ENCODE measurements at places on chromosomes 2 and 18.

DNA sequence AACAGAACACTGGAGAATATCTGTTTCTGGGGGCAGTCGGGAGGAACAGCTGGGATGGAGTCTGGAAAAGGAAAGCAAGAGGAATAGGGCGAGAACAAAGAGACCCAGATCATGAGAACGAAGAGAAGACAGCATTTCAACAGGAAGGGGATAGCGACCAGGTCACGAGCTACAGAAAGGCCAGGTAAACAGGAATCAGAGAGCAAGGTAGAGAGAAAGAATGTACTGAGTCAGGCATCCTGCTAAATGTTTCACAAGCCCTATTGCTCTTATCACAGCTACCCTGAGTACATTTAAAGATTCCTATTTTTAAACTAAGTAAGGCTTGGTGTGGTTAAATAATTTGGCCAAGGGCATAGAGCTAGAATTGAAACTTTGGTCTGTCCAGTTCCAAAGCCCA is 254.9 kb upstream of the RAB12 start:
- no peak for DNase-seq
- H3K4me1 ChIP-seq: no peaks in the 10 kb centered on the region
- no peaks in the 10 kb centered on the region for H3K36me3 ChIP-seq
- H3K27me3 ChIP-seq: no peaks in the 10 kb centered on the region

DNA sequence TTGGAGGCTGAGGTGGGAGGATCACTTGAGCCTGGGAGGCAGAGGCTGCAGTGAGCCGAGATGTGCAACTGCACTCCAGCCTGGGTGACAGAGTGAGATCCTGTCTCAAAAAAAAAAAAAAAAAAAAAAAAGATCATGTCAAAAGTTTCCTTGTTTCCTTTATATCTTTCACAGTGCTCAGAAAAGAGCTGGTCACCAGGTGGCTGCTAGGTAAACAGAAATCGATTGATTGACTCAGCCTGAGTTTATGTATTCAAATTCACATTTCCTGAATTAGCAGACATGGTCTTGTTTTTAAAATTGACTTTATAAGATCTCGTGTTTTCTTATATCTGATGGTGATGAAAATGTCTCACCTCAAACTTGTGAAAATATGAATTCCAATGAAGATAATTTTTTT is 261.8 kb upstream of the FANCL start:
- no peak for DNase-seq
- H3K36me3 ChIP-seq: no peaks in the 10 kb centered on the region
- no peaks in the 10 kb centered on the region for H3K4me1 ChIP-seq
- no peaks in the 10 kb centered on the region for H3K27me3 ChIP-seq

DNA sequence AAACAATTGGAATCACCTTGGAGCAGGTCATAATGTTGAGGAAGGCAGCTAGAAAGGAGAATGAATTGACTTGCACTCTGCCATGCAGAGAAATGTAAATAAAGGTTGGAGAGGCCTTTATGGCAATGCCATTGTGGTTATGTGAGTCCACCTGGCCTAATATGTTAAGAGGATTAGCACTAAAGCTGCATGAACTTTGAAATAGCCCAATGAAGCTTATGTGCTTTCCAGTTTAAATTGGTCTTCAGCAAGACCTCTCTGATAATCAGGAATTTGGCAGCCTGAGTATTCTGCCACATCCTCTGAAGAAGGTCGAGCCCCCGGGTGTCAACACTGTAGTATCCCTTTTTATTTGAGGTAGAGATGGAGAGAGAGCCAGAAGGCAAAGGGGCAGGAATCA is 464.9 kb downstream of the CDH2 start:
- DNase-seq: no peak
- no peaks in the 10 kb centered on the region for H3K36me3 ChIP-seq
- H3K27ac ChIP-seq: no peak overlapping the region
- H3K27me3 ChIP-seq: no peaks in the 10 kb centered on the region
- H3K4me1 ChIP-seq: no peaks in the 10 kb centered on the region

- H3K4me3 ChIP-seq: no peak overlapping the region
- H3K27ac ChIP-seq: no peak overlapping the region
- no peaks in the 10 kb centered on the region for H3K27me3 ChIP-seq
- H3K4me1 ChIP-seq: no peaks in the 10 kb centered on the region
Measured at GRCh38 chr18:60563082-60563481, 190.5 kb upstream of the MC4R start.

DNA sequence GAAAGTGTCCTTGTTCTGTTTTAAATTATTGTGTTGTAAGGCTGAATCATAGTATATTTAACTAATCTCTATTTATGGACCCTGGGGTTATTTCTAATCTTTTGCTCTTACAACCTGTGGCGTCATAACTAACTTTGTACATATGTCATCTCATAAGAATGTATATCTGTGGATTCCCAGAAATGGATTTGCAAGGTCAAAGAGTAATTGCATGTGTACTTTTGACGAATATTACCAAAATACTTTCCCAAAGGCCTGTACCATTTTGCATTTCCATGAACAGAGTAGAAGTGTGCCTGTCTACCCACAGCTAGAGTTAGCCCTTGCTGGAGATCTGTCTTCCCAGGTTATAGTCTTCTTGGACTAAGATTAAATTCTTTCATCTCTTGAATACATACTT is 42.8 kb downstream of the SEMA4F start:
- H3K27ac ChIP-seq: no peak overlapping the region
- no peaks in the 10 kb centered on the region for H3K36me3 ChIP-seq
- no peaks in the 10 kb centered on the region for H3K27me3 ChIP-seq
- no peak for DNase-seq

- H3K36me3 ChIP-seq: no peaks in the 10 kb centered on the region
- H3K27me3 ChIP-seq: no peaks in the 10 kb centered on the region
- H3K4me3 ChIP-seq: no peak overlapping the region
- H3K4me1 ChIP-seq: no peaks in the 10 kb centered on the region
- no peak for DNase-seq
Measured at GRCh38 chr2:34316788-34317187, 717.7 kb upstream of the FAM98A start.

DNA sequence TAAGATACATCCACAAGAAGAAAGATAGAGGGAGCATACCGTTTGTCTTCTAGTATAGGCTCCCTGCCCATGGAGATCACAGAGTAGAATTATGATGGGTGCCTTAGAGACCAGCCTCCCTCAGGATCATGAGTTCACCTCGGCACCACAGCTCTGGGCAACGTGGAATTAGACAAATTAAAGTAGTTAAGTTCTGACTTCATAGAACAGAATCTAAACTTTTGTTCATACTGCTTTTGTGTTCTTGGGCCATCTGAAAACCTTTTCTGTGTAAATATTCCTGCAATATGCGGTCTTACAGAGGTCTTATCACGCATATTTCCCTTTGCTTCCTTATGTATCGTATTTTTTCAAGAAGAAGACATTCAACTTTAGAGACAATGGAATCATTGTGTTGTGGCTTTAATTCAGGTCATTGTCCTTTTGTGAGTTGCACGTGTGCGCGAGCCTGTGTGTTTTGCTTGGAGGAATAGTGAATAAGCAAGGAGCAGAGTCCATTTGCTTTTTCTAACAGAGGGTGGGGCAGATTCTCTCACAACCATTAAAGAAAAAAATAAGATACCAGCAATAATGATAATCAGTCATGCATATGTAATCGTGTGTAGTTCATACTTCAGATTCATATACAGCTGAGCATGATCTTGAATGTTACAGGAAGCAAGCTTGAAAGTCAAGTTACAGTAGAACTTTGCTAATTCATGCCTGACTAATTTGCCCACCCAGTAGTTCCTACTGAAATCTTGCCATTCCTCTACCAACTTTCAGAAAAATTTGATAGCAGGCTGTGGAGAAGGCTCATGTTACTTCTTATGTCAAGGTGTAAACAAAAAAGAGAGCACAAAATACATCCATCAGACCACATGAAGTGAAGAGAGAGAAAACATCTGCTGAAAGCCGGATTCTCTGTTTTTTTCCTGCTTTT is 243.6 kb downstream of the NEDD4L start:
- H3K27me3 ChIP-seq: no peaks in the 10 kb centered on the region
- H3K4me3 ChIP-seq: no peak overlapping the region
- DNase-seq: no peak
- no peaks in the 10 kb centered on the region for H3K36me3 ChIP-seq

- no peak overlapping the region for H3K27ac ChIP-seq
- H3K36me3 ChIP-seq: no peaks in the 10 kb centered on the region
- H3K27me3 ChIP-seq: no peaks in the 10 kb centered on the region
Measured at GRCh38 chr18:7637269-7637668, 70.2 kb downstream of the PTPRM start.

- H3K4me3 ChIP-seq: no peak overlapping the region
- no peaks in the 10 kb centered on the region for H3K4me1 ChIP-seq
Measured at GRCh38 chr2:84701880-84702279, 179.0 kb downstream of the TRABD2A start.

- H3K36me3 ChIP-seq: no peaks in the 10 kb centered on the region
- H3K27ac ChIP-seq: no peak overlapping the region
- H3K4me3 ChIP-seq: no peak overlapping the region
Measured at GRCh38 chr2:195352581-195352980, 304.4 kb upstream of the SLC39A10 start.

DNA sequence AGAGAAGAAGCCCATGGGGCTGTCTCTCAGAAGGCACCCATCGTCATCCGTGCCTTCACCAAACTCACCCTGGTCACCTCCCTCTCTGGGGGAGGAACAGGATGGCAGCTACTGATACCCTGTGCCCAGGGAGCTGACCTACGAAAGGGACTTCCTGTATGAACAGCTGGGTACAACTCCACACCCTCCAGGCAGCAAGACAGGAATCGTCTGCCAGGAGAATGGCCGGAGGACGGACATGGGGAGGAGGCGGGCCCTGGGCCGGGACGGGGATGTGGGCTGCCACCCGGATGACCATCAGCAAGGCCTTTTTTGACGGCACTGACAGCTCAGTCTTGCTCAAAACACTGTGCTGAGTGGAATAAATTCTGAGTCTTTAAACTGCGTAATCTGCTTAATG is 243.6 kb downstream of the HDAC4 start:
- H3K4me1 ChIP-seq: no peaks in the 10 kb centered on the region
- no peak overlapping the region for H3K27ac ChIP-seq
- H3K36me3 ChIP-seq: peaks cover 79% of the 10 kb centered on the region
- H3K27me3 ChIP-seq: no peaks in the 10 kb centered on the region
- no peak for DNase-seq

DNA sequence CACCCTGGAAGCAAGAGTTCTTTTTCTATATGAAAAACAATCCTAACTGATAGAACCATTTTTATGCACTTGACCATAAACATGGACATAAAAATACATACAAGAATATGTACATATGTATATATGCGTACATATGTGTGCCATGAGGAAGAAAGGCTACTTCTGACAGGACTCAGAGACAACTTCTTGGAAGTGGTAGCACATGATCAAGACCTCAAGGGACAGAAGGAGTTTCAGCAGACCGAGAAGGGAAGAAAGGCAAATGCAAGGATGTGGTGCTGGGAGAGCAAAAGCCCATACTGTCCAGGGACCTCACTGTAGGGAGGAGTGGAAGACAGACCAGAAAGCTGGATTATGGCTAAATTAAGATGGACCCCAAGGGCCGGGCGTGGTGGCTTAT is 11.4 kb upstream of the NPAS2 start:
- no peaks in the 10 kb centered on the region for H3K4me1 ChIP-seq
- no peak overlapping the region for H3K27ac ChIP-seq
- no peak overlapping the region for H3K4me3 ChIP-seq
- no peaks in the 10 kb centered on the region for H3K36me3 ChIP-seq
- DNase-seq: no peak

GRCh38 chr2:150167711-150168110 is 319.8 kb downstream of the RND3 start:
- no peak overlapping the region for H3K4me3 ChIP-seq
- no peak for DNase-seq
- H3K27ac ChIP-seq: no peak overlapping the region
- no peaks in the 10 kb centered on the region for H3K36me3 ChIP-seq
- no peaks in the 10 kb centered on the region for H3K4me1 ChIP-seq
- no peaks in the 10 kb centered on the region for H3K27me3 ChIP-seq

DNA sequence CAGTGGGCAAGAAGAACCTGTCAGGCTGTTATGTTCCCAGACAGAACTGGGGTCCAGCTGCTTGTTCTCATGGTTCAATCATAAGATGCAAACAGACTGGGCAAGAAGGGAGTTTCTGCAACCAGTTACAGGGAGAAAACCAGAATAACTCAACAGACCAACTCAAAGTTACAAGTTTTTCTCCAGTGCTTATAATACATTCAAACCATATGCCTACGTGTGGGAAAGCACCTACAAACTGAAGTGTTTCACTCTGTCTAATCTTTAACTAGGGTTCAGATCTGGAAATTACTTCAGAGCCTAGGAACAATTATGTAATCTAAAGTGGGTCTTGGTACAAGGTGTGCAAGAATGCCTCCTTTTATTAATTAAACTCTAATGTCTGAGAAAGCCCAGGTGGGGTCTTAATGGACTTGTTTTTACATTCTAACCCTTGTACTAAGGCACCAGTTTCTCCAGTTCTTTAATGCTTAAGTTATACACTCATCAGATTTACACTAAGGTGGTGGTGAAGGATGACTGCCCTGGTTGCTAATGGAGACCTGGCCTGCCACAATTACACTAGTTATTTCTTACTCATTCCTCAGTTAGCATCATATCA is 951.9 kb downstream of the TSN start:
- no peak for DNase-seq
- H3K27me3 ChIP-seq: no peaks in the 10 kb centered on the region
- no peaks in the 10 kb centered on the region for H3K4me1 ChIP-seq

DNA sequence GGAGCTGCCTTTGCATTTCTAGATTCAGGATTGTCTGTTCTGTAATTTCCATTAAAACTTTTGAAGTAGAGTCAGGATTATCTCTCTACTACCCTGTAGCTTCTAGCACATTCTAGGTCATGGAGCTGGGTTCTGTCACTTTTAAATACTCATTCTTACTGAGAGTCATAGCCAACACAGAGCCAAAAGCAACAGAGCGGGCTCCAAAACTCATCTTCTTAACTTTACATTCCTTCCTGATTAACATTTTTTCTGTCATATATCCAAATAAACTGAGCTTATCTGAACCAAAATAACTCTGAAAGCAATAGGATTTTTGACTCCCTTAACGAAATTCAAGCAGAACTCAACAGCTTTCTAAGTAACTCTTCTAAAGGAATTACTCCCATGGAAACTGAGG is 12.9 kb downstream of the PREPL start:
- H3K4me3 ChIP-seq: no peak overlapping the region
- H3K36me3 ChIP-seq: peaks cover 30% of the 10 kb centered on the region
- H3K4me1 ChIP-seq: no peaks in the 10 kb centered on the region
- H3K27me3 ChIP-seq: no peaks in the 10 kb centered on the region
- no peak for DNase-seq

GRCh38 chr2:188701836-188702235 is 272.3 kb upstream of the COL3A1 start:
- no peak overlapping the region for H3K27ac ChIP-seq
- H3K27me3 ChIP-seq: no peaks in the 10 kb centered on the region
- H3K4me3 ChIP-seq: no peak overlapping the region
- no peaks in the 10 kb centered on the region for H3K4me1 ChIP-seq

DNA sequence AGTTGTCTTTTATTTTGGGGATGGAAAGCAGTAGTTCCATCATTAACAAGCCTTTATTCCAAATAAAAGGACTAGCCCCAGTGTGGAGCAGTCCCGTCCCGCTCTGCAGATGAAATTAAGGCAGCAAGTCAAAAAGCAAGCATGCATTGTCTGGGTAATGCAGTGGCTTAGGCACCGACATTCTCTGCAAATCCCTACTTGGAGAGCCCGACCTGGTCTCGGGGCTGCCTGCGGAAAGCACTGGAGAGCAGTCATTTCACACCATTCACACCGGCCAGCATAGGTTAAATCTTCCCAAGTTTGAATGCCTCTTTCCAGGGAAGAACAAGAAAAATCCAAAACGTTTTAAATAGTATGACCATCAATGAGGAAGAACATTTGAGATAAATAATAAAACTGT is 24.4 kb upstream of the RAB12 start:
- DNase-seq: no peak
- H3K36me3 ChIP-seq: no peaks in the 10 kb centered on the region
- H3K27me3 ChIP-seq: no peaks in the 10 kb centered on the region

GRCh38 chr2:13858626-13859025 is 773.9 kb upstream of the LRATD1 start:
- no peaks in the 10 kb centered on the region for H3K27me3 ChIP-seq
- DNase-seq: no peak
- no peaks in the 10 kb centered on the region for H3K36me3 ChIP-seq
- no peaks in the 10 kb centered on the region for H3K4me1 ChIP-seq
- H3K27ac ChIP-seq: no peak overlapping the region

Measured in CD4-positive, CD25-positive, alpha-beta regulatory T cell (primary cell).